ENCODE measurements at places on chromosomes 13 and 19.
A peak's percentile ranks its signal among the peaks of the same experiment; 100 is the strongest.

DNA sequence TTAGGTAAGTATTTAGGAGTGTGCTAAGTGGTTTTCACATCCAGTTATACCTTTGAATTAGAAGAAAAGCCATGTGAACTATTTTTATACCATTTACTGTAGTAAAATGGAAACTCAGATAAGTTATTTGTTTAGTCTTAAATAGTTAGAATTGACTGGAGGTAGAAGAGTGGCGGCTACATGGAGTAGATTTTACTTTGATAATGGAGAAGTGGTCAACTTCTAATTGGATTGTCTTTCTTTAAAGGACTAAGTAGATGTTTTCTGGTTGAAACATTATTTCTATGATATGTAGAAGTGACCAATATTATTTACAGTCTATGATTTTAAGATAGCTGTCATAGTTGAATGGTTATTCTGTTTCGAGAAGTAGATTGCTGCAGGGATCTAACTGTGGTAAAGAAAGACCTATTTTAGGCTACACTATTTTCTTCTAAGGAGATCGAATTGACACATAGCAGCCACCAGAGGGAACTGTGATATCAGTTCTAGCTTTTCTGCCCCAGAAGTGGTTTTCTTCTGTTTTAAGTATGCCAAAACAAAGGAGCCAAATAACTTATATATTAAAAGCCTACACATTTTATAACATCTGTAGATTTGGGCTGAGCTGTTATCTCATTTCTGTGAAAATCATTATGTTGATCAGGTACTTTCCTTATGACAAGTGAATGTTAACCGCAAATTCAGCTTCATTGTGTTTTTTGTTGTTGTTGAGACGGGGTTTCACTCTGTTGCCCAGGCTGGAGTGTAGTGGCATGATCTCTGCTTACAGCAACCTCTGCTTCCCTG lies 26.1 kb downstream of the ZMYM2 start:
- no peak for DNase-seq

DNA sequence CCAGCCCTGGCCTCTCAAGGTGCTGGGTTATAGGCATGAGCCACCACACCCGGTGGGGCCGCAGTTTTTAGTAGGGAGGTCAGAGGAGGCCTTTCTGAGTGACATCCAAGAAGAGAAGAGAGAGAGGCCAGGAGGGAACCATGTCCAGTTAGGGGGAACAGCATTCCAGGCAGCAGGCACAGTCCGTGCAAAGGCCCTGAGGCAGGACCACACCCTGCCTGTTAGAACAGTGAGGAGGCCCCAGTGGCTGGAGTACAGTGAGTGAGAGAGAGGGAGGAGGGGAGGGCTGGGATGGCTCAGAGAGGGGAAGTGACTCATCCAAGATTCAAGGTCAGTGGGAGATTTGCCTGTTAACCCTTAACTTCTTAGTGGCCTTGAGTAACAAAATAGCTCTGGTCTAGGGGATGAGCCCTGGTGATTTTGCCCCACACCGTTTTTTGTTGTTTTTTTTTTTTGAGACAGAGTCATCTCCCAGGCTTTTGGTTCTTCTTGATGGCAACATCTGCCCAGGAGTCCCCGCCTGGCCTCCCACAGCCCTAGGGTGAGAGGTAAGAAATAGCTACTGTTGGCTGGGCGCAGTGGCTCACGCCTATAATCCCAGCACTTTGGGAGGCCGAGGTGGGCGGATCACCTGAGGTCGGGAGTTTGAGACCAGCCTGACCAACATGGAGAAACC lies 2.7 kb upstream of the PLIN3 start:
- no peak for DNase-seq

DNA sequence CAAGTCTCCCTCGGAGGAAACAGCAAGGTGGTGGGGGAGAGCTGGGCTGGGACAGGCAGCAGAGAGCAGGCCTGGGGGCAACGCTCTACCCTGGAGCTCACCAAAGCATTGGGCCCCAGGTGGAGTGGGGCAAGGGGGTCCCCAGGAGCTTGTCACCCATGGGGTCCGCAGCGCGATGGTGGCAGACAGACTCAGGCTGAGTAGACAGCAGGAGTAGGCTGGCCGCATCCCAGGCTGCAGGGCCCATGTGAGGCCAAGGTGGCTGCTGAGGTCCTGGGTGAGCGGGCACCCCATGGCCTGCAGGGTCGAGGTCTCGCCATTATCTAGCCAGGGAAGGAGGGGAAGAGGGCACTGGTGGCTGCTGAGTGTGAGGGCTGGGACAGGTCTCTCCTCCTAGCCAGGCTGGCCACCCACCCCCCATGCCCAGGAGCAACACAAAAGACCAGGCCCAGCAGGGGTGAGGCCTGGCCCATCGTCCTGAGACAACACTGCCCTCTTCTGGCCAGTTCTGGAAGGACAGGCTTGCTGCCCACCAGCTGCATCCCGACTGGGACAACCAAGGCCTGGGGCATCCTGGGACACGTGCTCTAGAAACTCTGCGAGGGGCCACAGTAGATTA lies 33.1 kb downstream of the CEBPG start:
- DNase-seq: peak; percentile 79

DNA sequence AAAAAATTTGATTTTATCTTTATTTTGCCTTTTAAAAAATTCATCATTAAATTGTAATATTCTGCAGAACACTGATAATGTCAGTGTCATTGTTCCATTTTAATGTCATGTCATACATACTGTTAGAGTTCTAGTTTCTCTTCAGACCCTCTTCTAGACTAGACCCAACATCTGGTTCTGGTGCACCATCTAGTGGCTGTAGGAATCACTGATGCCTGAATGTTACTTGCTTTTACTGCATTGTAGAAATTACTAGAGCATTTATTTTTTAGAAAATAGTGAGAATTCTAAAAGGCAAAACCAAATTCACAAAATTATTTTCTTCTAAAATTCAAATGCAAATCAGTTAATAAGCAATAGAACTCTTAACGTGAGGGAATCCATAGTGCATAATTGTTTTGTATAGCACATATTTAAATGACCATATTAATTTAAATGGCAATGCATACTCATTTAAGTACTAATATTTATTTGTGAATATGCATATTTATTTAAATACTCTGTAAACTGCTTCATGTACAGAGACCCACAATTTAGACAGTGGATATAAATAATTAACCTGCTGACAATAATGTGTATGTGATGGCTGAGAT lies 425.7 kb downstream of the KLF12 start:
- peak; percentile 53 for DNase-seq

- no peak for DNase-seq
Observed at GRCh38 chr19:18439025-18439909, 1.3 kb upstream of the ISYNA1 start.

DNA sequence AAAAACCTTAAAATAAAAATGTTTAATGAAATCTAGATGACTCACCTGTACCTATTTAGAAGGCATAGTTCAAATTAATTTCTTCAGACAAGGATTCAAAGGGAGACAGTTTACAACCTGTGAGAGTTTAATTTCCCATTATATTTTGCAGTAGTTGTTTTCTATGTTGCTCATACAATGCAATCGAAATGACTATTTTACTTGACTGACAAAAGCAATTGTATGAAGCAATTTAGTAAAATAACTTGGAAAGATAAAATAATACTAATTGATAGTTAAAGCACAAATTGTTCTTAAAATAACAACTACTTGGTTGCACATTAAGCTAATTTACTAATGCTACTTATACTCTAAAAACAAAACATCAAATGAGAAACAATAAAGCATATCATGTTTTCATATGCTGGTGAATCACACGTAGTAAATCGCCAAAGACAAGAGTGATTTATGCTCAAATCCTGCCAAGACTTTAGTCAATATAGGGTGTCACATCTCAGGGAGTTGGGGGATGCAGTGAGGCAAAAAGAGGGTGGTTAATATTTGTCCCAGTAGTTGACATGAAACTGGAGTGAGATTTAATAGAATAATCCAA lies 6.4 kb downstream of the DACH1 start:
- no peak for DNase-seq
